Peyer's patch (tissue), 4 donors: ENCODE measurements at places on chromosomes 16 and 17. TPM values are rescaled to one million over a fixed set of nuclear protein-coding genes. Genes with fewer than 3 reads are reported as not detected.
A peak's percentile ranks its signal among the peaks of the same experiment; 100 is the strongest.

DNA sequence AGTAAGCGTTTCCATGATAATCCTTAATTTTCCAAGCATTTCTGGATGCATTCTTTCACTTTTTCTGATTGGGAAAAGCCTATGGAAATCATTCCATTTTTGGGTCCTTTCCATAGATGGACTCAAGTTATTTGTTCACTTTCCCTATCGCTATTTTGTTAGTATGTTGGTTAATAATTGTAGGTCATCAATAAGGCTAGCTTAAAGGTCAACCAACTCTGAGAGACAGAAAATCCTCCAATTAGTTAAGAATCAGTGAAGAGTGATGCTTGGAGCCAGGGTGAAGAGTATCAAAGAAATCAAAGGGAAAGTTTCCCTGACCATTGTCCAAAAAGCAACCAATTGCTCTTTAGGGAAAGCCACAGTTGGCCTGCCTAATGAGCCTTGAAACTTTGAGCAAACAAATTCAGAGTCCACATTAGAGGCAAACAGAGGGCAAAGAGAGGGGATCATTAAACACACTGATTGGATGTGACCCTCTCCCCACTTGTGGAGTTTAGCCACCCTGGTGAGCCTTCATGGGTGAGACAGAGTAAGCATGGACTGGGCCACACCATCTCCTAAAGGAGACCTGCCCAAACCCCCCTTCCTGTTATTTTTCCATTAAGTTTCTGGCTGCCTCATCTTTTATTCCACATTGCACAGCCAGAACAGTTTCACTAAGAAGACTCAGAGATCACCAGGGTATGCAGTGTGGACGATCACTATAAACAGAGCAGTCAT is 133.4 kb upstream of the DYNLRB2 start:
- no peak for DNase-seq

GRCh38 chr17:69812240-69812837 is 262.7 kb upstream of the KCNJ16 start:
- DNase-seq: no peak

DNA sequence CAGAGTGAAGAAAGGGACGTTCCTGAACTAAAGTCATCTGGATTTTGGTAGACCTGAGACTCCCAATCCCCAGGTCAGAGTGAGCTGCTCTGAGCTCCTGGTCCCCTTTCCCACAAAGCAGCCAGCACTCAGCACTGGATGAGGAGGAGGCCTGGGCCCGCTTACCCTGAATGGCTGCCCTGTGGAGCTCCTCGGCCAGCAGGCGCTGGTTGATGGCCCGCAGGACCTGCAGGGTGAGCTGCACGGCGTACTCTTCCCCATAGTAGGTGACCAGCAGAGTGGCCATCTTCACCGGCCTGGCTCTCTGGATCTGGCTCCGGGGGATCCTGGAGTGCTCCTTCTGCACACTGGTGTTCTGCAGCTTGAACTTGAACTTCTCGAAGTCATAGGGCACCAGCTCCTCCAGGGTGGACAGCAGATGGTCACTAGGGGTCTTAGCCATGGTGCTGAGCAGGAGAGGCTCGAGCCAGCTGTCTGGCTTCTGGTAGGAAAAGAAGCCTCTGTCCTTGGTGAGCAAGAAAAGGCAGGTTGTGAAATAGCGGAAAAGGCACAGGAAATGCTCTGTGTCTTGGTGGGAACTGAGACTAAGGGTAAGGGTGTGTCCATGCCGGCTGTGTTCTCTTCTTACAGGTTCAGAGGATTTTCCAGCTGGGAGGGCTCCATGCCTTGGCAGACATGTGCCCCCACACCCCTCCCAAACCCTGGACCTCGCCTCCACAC is at the start of gene MEFV:
Gene MEFV, minus strand, starts transcription at position 488 of the 720 bp plus-strand sequence. Its CDS starts 46 bp downstream, at position 442.
- DNase-seq: no peak

- DNase-seq: no peak
These were observed 167.3 kb upstream of the GSE1 start for GRCh38 chr16:85445779-85446222.

- no peak for DNase-seq
These were observed 408.4 kb upstream of the CDH5 start for GRCh38 chr16:65958086-65958485.

DNA sequence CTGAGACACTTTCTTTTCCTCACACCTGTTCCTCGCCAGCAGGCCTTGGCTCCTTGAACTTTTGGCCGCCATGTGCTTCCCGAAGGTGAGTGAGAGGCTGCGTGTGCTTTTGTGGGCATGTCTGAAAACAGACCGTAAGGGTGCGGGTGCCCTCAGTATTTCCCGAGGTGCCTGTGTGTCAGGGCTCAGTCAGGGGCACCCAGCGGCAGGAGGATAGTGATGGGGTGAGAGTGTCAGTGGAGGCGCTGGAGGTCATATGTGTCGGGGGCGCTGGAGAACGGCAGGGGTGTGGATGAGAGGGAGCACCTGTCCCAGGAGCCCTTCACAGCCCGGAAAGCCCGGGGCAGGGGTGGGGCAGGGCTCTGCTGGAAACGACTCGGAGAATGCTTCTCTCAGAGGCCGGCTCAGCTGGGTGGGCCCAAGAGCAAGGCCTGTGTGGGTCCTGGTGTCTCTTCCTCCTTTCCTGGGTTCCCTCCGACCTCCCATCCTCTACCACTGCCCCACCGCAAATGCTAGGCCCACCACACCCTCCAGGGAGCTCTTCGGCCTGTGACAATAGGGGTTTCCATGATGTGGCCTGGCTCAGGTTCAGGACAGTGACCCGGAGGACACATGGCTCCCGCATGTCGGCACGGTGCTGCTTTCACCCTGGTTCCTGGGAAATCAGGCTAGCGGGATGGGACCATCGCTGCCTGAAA is 451 bp downstream of the IL32 start:
- peak; percentile 72 for DNase-seq

DNA sequence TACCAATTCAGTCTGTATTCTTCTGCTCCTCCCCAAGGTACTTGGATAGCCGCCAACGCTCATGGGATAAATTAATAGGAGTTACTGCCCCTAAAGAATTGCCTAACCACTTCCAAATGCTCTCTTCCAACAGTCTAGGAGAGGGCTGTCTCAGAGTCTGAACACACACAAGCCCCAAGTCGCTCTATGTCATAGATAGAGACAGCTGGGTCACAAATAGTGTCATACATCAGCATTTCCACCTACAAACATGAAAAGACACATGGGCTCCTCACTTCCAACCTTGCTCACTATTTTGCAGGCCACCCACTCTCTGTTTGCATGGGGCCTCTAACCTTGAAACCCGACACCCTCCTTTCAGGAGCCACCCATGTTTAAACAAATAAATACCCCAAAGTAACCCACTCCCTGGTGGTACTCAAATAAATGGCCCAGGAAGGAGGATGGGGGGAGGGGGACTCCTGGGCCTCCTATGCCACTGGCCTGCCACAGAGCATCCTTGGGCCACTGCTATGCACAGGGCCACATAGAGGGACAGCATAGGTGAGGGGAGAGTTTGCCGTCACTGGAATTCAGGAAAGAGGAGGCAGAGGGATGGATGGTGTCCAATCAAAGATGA is 265.9 kb downstream of the SOX9 start:
- DNase-seq: no peak

DNA sequence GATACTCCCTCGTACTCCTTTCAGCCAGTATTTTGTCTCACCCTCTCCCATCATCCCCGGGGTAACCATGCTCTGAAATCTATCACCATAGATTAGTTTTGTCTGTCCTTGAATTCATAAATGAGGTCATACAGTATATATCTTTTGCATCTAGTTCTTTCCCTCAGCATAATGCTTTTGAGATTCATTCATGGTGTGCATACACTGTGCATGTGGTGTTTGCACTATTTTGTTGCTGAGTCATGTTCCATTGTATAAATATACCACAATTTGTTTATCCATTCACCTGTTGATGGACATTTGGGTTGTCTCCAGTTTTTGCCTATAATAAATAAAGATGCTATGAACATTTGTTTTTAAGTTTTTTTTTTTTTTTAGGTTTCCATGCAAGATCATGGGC is 34.2 kb upstream of the NLRP1 start:
- no peak for DNase-seq

DNA sequence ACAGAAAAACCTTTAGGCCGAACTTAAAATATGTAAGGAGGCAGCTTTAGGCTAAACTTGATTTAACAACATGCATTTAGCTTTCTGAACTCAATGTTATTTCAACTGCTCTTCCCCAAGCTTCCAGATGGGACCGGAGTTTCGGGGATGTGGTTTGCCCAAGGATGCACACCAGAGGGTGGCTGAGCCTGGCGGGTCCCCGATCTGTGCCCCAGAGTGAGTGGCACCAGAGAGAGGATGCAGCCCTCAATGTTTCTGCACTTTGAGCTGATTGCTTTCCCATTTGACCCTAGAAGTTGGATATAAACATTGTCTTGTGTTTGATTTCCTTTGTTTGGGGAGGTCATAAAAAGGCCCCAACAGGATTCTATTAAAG is 348.0 kb upstream of the TNRC6C start:
- no peak for DNase-seq

- no peak for DNase-seq
These were observed 8.7 kb upstream of the ANKS4B start for GRCh38 chr16:21224800-21225199.

GRCh38 chr17:3834811-3835210 is 11.2 kb downstream of the NCBP3 start:
- no peak for DNase-seq

Gene KRT39
- not detected for total RNA-seq

Gene DCTPP1
- 33.3 TPM for total RNA-seq

Gene CBX2
- total RNA-seq: 0.18 TPM
